Esophagus squamous epithelium (tissue), 5 donors: ENCODE measurements at places on chromosomes 2 and 18. TPM values are rescaled to one million over a fixed set of nuclear protein-coding genes. Genes with fewer than 3 reads are reported as not detected.

PLEKHB2 gene
- total RNA-seq, result 51.3 TPM

SLC39A6 gene
- total RNA-seq, result 15.4 TPM

GRCh38 chr18:8254654-8255053 is 354.6 kb upstream of the RAB12 start:
- no peak for DNase-seq

DNA sequence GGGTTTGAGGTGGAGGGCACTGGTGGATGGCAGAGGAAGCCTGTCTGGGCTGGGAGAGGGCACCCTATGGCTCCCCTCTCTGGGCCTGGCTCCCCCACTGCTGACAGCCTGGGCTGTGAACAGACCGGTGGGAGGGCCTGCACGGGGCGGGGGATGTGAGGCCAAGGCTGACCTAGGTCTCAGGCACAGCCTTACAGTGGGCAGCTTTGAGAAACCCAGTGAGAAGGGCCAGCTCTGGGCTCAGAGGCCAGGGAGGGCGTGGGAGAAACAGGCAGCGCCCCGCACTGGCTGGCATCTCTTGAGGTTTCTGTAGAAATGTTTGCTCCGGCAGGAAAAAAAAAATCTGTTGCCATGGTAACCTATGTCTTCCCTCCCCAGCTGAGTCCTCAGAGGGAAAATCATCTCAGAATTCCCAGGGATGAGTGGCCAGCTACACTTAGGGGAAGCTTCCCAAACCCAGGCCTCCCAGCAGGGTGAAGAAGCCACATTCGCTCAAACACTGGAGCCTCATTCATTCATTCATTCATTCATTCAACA is 71.7 kb upstream of the TAF1B start:
- no peak for DNase-seq

- no peak for DNase-seq
Observed at GRCh38 chr2:137942037-137942832, 22.0 kb upstream of the HNMT start.
